ENCODE measurements at places on chromosomes 6 and 20. TPM values are rescaled to one million over a fixed set of nuclear protein-coding genes. Genes with fewer than 3 reads are reported as not detected.

The PARD6B gene
- total RNA-seq: 1.7 TPM

The TIAM2 gene
- 3.5 TPM for total RNA-seq

The CLVS2 gene
- total RNA-seq: not detected

The DEFB132 gene
- total RNA-seq: not detected

The PNLDC1 gene
- total RNA-seq: 0.19 TPM

The SNAP91 gene
- not detected for total RNA-seq

The TAAR8 gene
- total RNA-seq: not detected

The ADGB gene
- not detected for total RNA-seq

The LINC00237 gene
- not detected for total RNA-seq

The ID4 gene
- total RNA-seq: 27.0 TPM

The CTSZ gene
- total RNA-seq: 156 TPM

The ZC3H12D gene
- under 0.01 TPM for total RNA-seq

The SLC22A2 gene
- under 0.01 TPM for total RNA-seq

The EBF4 gene
- 0.56 TPM for total RNA-seq

The PRSS35 gene
- total RNA-seq: 1.7 TPM

The ARMH2 gene
- not detected for total RNA-seq

The SMOC2 gene
- total RNA-seq: not detected

The PPP1R16B gene
- 2.0 TPM for total RNA-seq

The TNF gene
- total RNA-seq: not detected

Measured in regular cardiac myocyte (primary cell).